ENCODE measurements at places on chromosomes 11 and 22.

- no peak for DNase-seq
Measured at GRCh38 chr22:19530751-19531150, 6.5 kb upstream of the CLDN5 start.

- no peak for DNase-seq
Measured at GRCh38 chr11:42490506-42490905, 821.3 kb upstream of the API5 start.

GRCh38 chr11:82992223-82992622, 79.5 kb downstream of the RAB30 start:
- no peak for DNase-seq

- DNase-seq: no peak
Measured at GRCh38 chr11:120293038-120293800, 31.9 kb upstream of the TLCD5 start.

- no peak for DNase-seq
Measured at GRCh38 chr22:46471901-46472721, 65.3 kb downstream of the CELSR1 start.

DNA sequence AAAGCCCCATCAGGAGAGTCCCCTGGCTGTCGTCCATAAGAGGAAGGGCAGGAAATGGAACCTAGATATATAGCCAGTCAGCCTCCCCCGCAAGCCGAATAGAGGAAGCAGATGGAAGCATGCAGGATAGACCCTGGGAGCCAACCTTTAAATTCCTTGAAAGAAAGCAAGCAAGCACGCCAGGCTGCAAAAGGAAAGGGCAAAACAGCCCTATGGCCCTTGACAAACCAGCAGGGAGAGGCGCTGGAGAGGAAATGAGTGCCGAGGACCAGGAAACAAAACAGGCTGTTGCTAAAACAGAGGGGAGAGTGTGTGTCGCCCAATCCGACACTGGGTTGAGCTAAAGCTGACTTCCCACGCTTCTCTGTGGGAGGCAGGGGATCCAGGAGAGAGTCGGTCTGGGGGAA, 203.5 kb upstream of the MTNR1B start:
- DNase-seq: no peak

GRCh38 chr11:8870411-8871170, 40.4 kb upstream of the AKIP1 start:
- DNase-seq: no peak

DNA sequence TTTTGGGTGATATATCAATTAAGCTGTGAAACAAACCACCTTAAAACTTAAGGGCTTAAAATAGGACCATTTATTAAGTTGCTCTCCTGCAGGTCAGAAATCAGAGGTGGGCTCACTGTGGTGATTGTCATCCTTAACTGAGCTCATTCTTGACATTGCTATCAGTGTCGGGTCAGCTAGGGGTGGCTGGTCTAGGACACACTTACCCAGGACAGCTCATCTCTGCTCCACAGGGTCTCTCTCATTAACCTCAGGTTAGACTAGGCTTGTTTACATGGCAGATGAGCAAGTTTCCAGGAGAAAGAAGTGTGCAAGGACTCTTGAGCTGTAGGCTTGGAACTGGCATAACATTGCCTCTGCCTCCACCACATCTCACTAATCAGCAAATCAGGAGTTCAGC, 601.0 kb upstream of the RAG2 start:
- no peak for DNase-seq

All from CD4-positive, alpha-beta T cell treated with Interleukin-17A for 1 hour (primary cell).